ENCODE measurements at places on chromosomes 2 and 18.

- peak; percentile 18 for DNase-seq
Observed at GRCh38 chr2:219369447-219369861, 18.3 kb downstream of the DNPEP start.

- no peak for DNase-seq
Observed at GRCh38 chr2:108965540-108966289, 23.3 kb downstream of the EDAR start.

DNA sequence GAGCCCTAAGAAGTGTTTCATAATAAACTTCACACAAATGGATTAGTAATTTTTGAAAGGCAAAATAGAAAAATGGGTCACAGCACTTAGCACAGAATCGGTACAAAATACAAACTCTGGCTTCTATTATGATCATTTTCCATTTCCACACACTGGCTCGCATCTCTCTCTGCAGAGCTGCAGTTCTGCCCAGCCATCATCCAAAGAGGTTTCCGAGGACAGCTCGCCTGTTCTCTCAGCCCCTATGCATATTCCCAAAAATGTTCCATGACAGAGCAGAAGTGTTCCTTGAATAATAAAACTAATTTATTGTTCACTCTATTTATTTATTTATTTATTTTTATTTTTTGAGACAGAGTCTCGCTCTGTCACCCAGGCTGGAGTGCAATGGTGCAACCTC lies 115.6 kb downstream of the AP1S3 start:
- DNase-seq: no peak

- DNase-seq: no peak
Observed at GRCh38 chr2:235789552-235789951, 295.7 kb downstream of the AGAP1 start.

DNA sequence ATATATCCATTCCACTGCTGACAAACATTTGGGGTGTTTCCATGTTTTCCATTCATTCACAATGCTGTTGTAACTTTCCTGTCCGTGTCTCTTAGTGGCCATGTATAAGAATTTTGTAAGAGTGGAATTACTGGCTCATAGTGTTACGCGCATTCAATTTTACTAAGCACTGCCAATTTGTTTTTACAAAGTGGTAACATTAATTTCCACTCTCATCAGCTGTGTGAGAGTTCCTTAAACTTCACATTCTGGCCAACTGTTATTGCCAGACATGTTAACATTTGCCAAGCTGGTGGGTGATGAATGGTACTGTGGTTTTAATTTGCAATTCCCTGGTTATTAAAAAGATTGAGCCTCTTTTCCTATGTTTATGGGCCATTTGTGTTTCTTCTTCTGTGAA lies 134.2 kb downstream of the DTNB start:
- no peak for DNase-seq

DNA sequence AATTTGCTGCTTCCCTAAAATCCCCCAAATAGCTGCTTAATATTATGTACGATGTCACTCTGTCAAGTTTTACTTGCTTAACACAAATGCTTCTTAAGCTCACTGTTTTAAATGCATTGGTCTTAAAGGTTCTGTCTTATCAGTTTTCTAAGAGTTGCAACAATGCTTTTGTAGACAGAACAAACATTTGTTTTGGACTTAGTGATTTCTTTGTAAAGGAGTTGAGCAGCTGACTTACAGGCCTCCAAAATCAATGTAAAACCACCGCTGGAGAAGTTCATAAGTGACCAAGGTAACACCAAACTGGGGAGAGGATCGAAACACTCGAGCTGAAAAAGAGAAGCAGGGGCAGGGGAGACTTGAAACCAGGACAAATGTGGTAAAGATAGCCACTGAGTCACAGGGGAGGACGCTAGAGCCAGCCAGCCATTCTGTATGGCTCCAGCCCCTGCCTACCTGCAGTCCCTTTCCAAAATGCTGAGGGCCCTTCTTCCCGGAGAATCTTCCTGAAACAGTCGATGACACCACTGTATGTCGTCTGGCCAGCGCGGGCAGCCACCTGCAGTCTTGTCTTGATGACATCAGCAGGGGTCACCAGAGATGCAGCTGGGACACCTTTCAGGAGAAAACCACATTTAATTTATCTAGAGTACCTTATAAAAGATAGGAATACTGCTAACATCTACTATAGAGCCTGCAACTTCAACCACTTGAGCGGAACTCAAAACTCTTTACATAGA lies 100.2 kb downstream of the DYNC1I2 start:
- no peak for DNase-seq

- DNase-seq: no peak
Observed at GRCh38 chr2:95539836-95540235, 52.0 kb upstream of the TRIM43 start.

DNA sequence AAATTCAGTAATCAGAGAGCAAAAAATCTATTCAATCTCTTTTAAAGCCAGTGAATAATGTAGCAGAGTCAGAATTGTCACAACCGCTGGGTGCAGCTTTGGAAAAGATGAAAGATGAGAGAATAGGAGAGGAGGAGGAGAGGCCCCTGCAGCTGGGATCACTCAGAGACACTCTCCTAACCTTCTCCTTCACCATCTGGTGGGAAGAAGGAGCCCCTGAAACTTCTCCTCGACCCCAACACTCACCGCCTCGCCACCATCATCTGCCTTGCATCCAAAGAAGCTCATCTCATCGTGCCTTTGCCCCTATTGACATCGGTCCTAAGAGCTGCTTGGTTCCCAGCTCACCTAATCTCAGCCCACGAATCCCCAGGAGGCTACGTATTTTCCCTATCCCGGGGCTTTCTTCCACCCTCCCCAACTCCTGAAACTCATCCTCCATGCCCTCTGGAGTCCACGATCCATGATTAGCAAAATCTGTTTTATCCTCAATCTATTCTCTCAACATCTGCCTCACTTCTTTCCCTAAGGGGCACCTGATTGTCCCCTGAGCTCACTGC lies 58.5 kb downstream of the PKDCC start:
- DNase-seq: no peak

- DNase-seq: peak; percentile 49
Observed at GRCh38 chr2:71223767-71224333, 3.1 kb downstream of the PAIP2B start.

- DNase-seq: no peak
Observed at GRCh38 chr18:49608366-49609255, 46.8 kb downstream of the LIPG start.

DNA sequence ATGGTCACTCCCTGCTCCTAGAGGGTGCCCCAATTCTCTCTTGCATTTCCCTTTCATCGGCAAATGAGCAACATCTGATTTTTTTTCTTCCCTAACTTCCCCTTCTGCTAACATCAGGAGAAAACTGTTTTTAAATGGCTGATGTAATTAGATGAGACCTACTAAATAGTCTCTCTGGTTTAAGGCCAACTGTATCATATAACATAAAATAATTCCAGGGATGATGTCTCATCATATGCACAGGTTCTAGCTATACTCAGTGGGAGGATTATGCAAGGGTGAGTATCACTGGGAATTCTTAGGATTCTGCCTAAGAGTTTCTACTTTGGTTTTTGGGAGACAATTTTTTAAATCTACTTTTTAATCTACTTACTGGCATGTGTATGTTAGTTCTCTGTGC lies 193.4 kb downstream of the PARD3B start:
- DNase-seq: no peak

DNA sequence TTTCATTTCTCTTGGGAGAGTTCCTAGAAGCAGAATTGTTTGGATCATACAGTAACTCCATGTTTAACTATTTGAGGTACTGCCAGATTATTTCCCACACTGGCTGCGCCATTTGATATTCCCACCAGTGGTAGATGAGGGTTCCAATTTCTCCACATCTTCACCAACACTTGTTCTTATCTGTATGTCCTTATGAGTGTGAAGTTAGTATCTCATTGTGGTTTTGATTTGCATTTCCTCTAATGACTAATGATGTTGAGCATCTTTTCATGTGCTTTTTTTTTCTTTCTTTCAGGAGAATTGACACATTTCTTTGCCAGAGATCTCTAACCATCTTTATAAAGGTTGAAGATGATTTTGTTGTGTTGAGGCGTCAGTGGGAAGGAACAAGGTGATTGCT lies 4.1 kb upstream of the MGAT5 start:
- DNase-seq: no peak

- no peak for DNase-seq
Observed at GRCh38 chr2:19408592-19408991, 50.2 kb upstream of the OSR1 start.

DNA sequence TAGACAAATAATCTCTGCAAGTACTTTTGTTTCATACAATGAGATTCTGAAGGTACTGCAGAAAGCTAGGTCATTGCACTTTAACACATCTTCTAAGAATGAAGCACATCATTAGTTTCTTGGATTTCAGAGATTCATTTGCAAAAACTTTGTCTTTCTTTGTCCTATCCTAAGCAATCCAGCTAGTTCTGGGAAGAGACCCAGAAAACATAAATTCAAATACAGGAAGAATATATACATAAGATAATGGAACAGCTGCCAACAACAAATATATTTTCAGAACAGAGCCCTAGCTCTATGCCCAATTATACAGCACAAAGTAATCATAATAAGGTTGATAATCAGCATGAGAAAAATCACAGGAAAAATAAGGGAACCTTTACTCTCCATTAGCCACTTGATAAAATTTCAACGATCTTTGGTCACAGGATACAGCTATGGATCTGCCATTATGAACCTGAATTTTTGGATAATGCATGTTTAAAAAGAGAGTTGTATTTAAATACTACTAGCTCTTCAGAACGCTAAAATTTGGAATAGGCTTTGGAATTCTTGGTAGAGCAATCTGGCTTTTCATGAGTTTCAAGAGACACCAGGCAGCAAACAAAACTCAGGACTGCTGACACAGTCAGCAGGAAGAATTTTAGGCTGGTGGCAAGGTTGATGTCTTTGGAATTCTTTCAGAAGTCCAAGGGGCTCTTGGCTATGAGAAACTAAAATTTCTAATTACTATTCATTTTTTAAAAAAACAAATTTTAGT lies 250.4 kb upstream of the SMIM21 start:
- no peak for DNase-seq

GRCh38 chr2:217195658-217196446 lies 336.0 kb upstream of the TNP1 start:
- no peak for DNase-seq

GRCh38 chr2:222982010-222982908 lies 69.7 kb upstream of the KCNE4 start:
- peak; percentile 45 for DNase-seq

- DNase-seq: no peak
Observed at GRCh38 chr18:69755856-69756496, 191.7 kb downstream of the CD226 start.

DNA sequence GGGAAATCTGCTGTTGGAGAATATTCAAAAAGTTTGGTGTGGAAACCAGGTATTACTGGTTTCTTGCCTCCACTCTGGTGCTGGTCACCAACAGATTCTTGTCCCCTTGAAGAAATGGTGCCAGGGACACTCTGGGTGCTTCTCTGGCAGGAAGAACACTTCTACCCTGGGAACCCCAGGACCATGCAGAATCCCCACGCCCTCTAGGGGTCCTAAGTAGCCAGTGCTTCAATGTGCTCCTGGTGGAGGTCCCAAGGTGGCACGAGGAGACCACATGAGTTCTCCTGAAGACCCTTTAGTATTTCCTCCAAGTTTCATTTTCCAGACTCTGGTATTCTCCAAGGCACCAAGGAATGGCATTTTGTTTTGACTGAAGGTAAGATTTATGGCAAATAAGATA lies 380.6 kb downstream of the TSN start:
- DNase-seq: peak; percentile 52

- no peak for DNase-seq
Observed at GRCh38 chr2:161919873-161920272, 154.1 kb downstream of the DPP4 start.

DNA sequence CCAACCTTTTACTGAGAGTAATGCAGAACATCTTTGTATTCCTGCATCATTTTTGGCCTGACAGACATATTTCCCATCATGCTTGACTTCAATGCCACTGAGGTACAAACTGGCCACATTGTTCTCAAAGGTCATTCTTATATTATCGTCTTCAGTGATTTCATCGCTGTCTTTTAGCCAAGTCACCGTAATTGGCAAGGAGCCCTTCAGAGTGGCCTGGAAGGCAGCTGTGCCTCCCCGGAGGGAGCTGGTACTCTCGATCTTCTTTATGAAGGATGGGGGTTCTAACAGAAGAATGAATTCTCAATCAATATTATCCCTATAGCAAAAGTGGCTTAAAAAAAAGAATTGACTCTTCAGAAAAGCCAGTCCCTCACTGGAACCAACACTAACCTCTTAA lies 75.9 kb downstream of the TTN start:
- DNase-seq: no peak

- no peak for DNase-seq
Observed at GRCh38 chr2:10501451-10501961, 53.4 kb upstream of the ODC1 start.

DNA sequence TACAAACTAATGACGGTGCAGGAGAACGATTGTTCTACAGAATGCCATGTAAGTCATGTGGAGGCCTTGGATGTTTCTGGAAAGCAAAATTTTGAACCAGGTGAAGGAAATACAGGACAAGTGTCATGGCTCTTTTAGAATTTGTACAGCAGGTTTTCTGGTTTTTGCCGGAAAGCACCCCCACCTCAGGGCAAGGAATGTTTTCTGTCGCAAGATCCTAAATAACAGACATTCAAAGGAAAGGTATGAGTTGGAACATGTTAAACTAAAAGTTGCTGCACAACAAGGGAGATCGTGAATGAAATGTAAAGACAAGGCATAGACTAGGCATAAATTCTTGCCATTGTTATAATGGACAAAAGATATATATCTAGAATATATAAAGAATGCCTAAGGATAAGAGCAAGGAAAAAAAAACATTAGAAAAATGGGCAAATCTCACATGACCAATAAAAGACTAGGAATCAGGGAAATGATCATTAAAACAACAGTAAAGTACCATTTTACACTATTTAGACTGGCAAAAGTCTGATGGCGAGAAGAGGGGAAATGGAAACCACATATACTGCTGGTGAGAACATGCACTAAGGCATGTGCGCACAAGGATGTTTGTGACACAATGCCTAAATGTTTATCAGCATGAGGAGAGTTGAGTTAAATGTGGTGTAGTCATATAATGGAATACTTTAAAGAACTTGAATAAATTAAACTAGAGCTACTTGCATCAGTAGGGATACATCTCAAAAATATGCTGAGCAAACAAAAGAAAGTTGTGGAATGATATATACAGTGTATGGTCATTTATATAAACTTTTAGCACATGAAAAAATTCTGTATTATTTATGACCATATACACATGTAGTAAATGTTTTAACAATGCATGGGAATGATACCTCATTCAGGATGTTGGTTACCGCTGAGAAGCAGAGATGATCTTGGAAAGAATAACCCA lies 127.0 kb downstream of the EML6 start:
- no peak for DNase-seq

DNA sequence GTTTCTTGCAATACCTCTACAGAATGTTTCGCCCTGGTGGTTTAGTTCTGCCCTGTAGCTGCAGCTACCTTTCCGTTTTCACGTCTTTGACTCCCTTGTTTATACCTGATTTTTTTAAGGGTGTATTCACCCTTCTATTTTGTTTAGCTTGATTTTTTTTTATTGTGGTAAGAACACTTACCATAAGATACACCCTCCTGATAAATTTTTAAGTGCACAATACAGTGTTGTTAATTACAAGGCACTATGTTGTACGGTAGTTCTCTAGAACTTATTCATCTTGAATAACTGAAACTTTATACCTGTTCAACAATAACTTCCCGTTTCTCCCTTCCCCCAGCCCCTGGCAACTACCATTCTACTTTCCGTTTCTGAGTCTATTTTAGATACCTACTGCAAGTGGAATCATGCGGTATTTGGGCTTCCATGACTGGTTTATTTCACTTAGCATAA lies 48.9 kb upstream of the NABP1 start:
- no peak for DNase-seq

GRCh38 chr2:31764169-31764568 lies 183.4 kb upstream of the SRD5A2 start:
- DNase-seq: no peak
